Eye (tissue), 1 donor: ENCODE measurements at places on chromosomes 16 and 17.
A peak's percentile ranks its signal among the peaks of the same experiment; 100 is the strongest.

DNA sequence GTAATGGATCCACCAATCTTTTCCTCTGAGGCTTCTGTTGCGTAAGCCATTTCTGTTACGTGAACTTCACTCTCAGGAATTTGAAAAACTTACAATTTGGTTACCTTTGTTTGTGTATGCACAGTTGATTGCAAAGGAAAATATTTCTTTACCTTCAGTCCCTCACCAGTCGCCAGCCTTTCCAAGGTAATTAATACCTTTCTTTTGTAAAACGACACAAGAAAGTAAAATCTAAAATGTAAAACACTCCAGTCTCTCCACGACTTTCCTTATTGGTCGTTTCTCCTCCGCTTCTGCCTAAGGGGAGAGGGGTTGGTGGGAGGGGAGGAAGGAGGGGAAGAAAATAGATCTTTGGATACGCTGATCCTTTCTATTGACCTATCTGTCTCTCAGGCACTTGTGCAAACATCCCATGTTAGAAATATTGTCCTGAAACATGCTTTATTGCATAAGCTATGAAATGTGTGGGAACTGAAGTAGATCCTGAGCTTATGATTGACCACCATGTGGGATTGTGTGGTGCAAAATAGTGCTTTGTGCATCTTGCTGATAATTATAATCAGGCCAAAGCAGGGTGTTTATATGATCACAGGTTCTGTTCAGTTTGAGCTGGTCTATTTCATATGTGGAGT is 32.4 kb upstream of the EFCAB13 start:
- DNase-seq, result no peak

- DNase-seq, result no peak
Measured at GRCh38 chr17:66192378-66192687, 400 bp upstream of the CEP112 start.

DNA sequence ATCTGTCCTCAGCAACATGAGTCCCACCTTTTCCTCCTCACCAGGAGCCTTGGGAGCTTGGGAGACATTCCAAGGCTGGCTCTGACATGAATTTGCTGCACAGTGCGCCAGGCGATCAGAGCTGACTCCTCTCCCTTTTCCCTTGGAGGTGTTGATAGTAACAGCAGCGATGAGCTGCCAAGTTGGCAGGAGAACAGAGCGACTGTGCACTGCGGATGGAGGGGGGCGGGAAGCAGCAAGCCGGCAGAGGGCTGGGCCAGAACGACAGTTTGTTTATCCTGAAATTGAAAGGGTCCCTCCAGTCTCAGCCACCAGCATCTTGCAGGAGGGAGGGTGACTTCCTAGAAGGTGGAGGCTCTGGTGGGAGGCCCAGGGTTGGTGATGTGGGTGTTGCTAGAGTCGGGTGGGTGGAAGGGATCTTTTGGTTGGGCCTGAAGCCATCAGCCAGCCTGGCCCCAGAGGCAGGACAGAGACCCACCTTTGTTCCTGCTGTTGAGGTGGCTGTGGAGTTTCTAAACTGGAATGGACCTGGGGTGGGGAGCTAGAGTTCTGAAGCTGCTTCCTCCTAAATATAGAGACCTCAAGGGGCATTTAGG is 22.5 kb upstream of the DYNLL2 start:
- peak; percentile 62 for DNase-seq

- peak; percentile 66 for DNase-seq
Measured at GRCh38 chr17:78144147-78144719, 2.0 kb upstream of the C17orf99 start.

GRCh38 chr16:66750279-66751052 is 943 bp downstream of the DYNC1LI2 start:
- no peak for DNase-seq

GRCh38 chr16:28277537-28278388 is 14.6 kb upstream of the SBK1 start:
- peak; percentile 95 for DNase-seq

GRCh38 chr16:24534620-24535019 is 4.7 kb upstream of the RBBP6 start:
- no peak for DNase-seq

GRCh38 chr17:73199751-73200317 is 7.0 kb downstream of the COG1 start:
- DNase-seq, result no peak

- DNase-seq, result no peak
Measured at GRCh38 chr17:12519956-12520594, 145.6 kb upstream of the MYOCD start.

DNA sequence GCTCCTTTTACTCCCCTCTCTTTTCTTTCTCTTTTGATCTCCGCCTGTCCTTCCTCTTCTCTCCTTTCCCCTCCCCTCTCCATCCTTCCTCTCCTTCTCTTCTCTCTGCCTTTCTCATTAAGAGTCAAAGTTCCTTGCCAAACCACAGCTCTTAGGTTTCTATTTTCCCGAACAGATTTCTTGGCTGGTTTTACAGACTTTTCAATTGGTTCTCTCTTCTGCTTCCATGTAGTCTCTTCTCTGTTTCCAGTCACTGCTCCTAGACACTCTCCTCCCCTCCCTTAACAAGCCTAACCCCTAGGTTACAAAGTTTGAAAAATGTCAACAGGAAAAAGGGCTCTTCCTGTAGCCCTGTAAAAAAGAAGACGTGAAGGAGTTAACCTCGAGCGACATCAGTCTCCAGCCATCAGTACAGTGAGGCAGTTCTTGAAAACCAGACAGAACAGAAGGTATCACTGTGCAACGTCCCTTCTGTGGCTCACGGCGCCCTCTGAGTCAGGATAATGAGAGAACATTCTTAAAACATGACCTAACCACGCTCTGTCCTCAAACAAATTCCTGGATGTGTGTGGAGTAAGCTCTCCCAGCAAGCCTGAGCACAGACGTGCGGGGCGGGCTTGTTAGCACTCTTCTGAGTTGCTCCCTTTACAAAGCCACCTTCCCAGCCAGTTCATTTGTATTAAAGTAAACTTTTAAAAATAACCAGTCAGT is 11.6 kb upstream of the MARCHF10 start:
- peak; percentile 91 for DNase-seq

GRCh38 chr17:69577098-69577497 is 162.6 kb downstream of the MAP2K6 start:
- no peak for DNase-seq

DNA sequence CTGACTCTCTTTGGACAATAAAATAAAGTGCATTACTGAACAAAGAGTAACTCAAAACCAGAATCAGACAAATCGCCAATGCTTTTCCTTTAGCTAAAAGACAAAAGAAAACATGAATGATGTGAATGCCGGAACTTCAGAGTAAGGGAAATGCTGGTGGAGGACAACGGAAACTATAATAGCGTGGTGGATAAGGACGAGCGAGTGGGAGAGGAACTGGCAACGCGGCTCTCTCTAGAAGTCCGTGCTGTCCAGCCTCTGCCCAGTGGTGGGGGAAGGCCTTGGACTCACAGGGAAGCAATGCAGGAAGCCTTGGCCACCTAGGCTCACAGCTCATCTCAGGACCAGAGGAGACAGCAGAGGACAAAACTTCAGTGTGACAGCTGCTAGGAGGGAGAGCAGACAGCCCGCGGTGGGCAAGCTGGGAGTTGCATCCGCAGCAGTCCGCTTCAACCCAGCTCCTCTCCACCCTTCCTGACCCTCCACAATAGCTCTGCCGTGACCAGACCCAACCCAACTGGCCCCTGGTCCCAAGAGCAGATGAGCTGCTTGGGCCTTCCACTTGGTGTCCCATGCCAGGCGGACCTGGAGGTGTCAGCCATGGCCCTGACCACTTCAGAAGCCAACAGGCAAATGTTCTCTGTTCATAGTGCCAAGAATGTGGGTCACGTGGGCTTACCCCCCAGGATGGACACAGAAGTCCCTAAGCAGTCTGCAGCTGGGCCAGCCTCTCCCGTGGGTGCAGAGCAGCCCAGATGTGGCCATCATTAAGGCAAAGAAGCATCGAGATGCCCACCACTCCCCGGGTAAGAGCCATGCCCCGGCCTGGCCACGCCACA is 5.3 kb upstream of the FAAP100 start:
- no peak for DNase-seq

DNA sequence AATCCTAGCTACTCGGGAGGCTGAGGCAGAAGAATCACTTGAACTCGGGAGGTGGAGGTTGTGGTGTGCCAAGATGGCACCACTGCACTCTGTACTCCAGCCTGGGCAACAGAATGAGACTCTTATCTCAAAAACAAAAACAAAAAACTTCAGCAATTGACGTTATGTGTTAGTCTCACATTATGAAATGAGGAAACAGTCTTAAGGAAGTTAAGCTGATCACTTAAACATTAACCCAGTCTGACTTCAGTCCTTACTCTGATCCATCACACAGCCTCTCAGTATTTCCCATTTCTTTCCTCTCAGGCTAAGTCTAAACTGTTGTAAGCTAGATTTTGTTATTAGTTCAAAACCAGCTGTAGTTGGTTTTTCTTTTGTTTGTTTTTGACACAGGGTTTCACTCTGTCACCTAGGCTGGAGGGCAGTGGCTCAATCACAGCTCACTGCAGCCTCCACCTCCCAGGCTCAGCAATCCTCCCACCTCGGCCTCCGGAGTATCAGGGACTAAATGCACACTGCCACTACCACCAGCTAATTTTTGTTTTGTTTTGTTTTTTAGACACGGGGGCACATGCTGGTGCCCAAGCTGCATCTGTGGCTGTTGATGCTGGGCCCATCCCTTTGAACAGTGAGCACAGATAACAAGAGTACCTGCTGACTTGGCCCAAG is 6.3 kb downstream of the JPT1 start:
- DNase-seq, result no peak

DNA sequence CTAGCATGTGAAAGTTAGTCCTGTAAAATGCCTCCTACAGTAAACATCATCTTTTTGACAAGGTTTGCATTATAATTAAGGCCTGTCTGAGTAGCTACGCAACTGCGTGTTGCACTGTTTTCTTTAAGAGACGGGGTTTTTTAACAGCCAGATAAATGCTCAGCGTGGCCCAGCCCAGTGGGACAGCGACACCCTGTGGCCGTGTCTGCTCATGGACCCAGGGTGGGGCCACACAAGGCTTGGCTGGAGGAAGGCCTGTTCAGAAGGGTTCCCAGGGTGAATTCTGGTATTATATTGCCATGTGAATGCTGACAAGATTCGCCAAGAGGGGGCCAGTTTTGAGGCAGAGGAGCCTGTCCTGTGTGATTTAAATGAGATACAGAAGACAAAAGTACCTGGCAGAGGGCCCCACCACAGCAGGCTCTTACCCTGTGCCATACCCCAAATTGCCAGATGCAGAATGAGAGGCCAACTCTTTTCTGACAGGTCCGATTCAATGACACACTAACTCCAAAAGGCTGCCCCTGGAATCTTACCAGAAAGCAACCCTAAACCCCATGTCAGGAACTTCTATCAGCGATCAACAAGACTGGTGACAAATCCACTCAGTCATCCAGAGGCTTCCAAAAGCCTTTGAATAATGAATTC is 65.9 kb upstream of the IRX6 start:
- DNase-seq, result peak; percentile 88

DNA sequence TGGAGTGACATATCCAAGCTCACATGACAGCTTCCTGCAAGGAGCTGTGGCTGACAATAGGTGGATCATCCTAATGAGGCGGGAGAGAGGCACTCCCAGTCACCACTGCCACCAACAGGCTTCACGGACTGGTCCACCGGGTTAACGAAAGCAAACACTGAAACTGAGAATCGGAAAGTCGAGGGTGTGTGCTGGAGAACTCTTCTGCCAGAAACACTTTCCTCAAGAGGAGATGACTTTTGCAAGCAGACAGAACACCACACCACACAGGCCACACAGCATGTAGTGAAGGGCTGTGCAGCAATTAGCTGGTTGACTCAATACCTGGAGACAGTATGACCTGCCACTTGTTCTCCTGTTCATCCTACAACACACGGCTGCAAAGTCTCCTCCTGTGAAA is 53.0 kb upstream of the DNAJA2 start:
- no peak for DNase-seq

DNA sequence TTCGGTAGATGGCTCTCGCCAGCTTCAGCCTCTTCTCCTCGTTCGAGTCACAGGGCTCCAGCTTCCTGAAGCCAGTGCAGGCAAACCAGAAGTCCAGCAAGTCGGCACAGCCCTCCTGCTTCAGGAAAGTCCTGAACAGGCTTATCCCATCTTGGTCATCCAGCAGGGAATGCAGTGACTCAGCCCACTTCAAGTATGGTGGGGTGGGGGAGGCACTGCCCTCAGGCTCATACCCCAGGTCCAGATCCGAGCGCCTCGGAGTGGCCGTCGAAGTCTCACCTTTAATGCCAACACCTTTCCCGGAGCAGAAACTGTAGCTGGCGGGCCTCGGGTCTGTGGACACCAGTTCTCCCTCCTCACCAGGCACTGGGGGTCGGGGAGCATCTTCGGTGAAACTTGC is 5.9 kb downstream of the AXIN1 start:
- no peak for DNase-seq

DNA sequence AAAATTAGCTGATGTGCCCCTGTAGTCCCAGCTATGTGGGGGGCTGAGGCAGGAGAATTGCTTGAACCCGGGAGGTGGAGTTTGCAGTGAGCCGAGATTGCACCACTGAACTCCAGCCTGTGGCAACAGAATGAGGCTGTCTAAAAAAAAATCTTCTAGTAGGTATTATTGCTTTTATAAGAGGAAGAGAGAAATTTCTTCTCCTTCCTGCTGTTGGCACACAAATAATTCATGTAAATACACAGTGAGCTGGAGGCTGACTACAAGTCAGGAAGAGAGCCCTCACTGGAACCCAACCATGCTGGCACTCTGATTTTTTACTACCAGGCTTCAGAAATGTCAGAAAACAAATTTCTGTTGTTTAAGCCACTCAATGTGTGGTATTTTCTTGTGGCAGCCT is 6.7 kb downstream of the PRDM7 start:
- DNase-seq, result no peak

GRCh38 chr17:38871247-38872015 is 1.6 kb downstream of the LASP1 start:
- peak; percentile 69 for DNase-seq

DNA sequence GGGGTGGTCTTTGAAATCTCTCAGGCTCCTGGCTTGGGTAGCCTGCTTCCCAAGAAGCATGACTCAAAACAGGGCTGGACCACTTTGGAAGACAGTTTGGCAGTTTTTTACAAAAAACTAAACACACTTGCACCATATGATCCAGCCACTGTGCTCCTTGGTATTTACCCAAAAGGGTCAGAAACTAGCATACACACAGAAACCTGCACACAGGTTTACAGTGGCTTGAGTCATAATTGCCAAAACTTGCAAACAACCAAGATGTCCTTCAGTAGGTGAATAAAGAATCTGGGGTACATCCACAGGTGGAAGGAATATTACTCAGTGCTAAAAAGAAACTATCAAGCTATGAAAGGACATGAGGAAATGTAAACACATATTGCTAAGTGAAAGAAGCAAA is 323.2 kb upstream of the CDH5 start:
- DNase-seq, result no peak

DNA sequence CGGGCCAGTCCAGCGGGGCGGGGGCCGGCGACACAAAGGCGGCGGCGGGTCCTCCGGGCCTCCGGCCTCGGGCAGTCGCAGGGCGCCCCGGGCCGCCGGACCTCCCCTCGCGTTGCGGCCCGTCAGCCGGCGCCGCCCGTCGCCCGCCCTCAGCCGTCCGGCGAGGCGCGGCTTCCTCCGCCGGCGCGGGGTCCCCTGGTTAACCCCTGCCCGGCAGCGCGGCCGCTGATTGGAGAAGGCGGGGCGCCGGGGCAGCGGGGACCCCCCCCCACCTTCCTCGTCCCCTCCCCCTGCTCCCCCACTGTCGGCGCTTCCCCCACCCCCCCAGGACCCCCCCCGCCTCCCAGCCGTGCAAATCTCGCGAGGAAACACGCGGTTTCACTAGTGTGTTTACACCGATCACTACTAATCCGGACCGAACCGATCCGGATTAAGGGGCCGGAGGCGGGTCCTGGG is at the start of gene TLK2:
TSS of gene TLK2 (plus strand) at position 402 of the 456 bp plus-strand sequence. CDS start 2,301 bp downstream, outside the sequence.
- peak; percentile 90 for DNase-seq

GRCh38 chr16:51440131-51440889 is 289.2 kb upstream of the SALL1 start:
- peak; percentile 68 for DNase-seq

GRCh38 chr16:10609402-10609774 is 29.0 kb upstream of the EMP2 start:
- DNase-seq, result peak; percentile 43
